NCI-H446 treated with DMSO at 0.1 percent for 48 hours (cell line): ENCODE measurements at places on chromosomes 2 and 18.

GRCh38 chr2:119062179-119062578 lies 96.4 kb downstream of the C1QL2 start:
- DNase-seq: no peak

DNA sequence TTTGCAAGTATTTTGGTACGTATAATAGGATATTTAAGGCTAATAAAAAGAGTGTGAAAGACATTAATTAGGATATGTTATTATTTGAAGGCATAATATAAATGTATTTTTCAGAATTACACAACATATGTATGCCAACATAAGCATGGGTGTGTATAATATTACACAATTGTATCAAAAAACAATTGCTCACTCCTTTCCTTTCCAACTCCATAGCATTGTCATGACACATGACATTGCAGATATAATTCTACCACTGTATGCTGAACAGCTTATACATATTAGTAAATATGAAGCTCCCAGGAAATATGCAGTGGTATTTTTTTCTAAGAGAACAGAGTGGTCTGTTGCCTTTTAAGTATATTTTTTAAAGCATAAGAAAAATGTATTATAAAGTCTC lies 593.1 kb downstream of the TMX3 start:
- DNase-seq: no peak

- DNase-seq: no peak
These were observed 222.0 kb downstream of the LDLRAD4 start for GRCh38 chr18:13440277-13441248.

- no peak for DNase-seq
These were observed 42.9 kb downstream of the ANTXR1 start for GRCh38 chr2:69055688-69056470.

GRCh38 chr2:16050908-16051489 lies 110.6 kb downstream of the MYCN start:
- no peak for DNase-seq

DNA sequence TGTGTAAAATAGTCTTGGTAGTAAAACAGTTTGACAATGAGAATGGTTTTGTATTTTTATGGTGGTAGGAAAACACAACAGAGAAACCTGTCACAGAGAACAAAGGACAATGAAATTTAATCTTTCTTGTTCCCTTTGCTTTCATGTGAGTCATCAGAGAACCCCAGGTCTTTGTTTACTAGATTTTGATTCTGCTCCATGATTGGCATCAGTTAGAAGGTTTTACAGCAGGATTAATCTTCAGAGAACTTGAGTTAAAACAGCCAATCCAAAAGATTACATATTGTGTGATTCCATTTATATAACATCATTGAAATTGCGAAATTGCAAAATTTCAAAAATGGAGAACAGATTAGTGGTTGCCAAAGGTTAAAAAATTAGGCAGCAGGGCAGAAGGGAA lies 2.5 kb downstream of the APLF start:
- no peak for DNase-seq

- DNase-seq: peak; percentile 31
These were observed 50.7 kb upstream of the DDX18 start for GRCh38 chr2:117763804-117764203.

DNA sequence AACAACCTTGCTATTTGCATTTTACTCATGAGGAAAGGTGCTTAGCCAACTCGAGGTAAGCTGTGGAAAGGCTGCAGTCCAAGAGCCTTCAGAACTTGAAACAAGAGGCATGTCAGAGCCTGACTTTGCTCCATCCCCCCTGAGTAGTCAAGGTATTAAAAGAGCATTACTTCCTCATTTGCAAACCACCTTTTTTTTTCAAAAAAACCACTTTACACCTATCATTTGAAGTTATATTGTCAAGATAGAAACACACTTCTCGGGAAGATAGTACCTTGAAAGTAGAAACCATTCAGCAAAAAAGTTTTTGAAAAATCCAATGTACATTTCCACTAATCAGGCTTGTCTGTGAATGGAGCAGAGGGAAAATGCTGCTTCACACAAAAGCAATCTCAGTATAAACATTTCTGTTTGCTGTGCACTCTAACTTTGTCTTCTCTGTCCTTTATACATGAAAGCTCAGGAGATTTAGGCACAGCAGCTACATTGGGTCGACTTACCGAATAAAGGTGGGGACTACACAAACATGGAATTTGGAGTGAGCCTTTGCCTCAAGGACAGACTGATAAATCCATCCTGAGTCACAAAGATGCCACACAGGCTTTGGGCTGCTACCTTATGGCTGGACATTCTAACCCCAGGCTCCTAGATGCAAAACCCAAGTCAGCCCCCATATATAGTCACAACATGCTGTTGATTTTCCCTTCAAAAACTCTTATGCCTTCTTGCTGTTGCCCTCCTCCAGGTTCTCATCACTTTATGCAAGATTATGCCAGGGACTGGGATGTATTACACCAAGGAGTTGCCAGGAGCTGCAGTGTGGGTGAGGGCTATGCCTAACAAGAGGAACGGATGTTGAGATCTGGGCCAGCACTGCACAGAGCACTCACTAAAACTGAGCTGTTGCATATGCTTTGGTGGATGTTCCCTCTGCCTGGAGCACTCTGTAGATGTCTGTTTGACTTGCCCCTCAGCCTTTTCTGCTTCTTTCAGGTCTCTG lies 41.4 kb upstream of the EML4 start:
- DNase-seq: no peak

- DNase-seq: no peak
These were observed 31.6 kb upstream of the CCDC195 start for GRCh38 chr2:224747765-224748164.

- no peak for DNase-seq
These were observed 83.3 kb downstream of the SPIRE1 start for GRCh38 chr18:12574494-12575185.
